Urothelium cell line (cell line): ENCODE measurements at places on chromosomes 2 and 18.

- DNase-seq = no peak
These were observed 103.6 kb upstream of the TMEM200C start for GRCh38 chr18:5998907-5999306.

DNA sequence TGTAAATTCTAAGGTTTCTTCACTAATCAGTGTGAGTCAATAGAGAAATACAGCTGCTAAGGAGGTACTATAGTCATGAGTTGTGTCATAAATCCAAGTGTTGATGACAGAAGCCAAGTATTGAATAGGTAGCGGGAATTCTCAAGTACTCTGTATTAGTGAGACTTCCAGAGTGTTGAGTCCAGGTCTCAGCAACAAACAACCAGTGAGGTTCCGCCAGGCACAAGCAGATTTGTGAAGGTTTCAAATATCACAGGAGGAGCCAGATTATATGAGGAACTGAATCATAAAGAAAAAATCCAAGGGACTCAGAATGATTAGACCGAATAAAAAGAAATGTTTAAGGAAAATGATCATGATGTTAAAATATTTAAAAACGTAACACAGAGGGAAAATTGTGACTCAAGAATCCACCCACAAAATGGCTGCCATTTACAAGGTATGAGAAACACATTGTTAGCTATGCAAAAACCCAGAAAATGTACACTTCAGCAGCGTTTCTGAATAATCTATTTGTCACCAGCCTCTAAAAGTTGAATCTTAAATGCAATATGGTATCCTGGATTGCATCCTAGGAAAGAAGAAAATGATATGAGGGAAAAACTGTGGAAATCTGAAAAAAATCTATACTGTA, 27.3 kb upstream of the EVA1A start:
- no peak for DNase-seq

GRCh38 chr2:160054984-160055725, 7.3 kb downstream of the PLA2R1 start:
- DNase-seq = no peak

- DNase-seq = no peak
These were observed 235.9 kb downstream of the TFCP2L1 start for GRCh38 chr2:121049131-121049530.

DNA sequence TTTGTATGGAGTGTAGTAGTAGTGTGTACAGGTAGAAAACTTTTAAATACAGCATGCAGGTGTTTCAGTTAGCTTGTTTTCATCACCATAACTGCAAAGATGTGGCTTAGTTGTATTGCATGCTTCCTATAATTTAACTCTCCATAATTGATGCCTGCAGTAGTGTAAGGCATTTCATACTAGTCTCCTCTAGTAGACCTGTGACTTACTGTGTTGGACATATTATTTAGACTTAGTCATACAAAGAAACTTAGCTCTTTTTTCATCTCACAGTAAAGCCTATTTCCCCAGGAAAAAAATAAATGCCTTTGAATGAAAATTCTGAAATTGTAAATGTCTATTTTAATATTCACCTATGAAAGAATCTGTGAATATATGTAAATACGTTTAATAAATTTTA, 52.8 kb upstream of the TWSG1 start:
- DNase-seq = no peak

GRCh38 chr2:170017860-170018532, 160.0 kb upstream of the MYO3B start:
- no peak for DNase-seq

DNA sequence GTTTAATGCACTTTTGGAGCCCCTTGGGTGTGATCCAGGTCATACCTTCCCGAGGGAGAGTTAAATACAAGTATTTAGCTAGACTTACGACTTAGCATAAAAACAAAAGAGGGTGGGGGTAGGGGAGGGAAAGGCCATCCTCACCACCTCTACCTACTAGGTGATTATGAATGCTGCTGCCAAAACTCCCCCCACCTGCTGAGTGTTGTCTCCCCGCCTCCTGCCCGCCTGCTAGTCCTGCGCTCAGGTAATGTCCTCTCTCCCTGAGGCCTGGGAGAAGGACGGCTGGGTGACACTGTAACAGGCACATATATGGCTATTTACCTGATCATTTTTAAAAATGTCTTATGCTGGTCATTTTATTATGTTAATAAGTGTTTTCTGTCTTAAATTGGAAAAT, 3.0 kb upstream of the NCKAP5 start:
- DNase-seq = no peak

- DNase-seq = no peak
These were observed 90.3 kb downstream of the VWA3B start for GRCh38 chr2:98177286-98177685.

- no peak for DNase-seq
These were observed 198.5 kb downstream of the UBE2E3 start for GRCh38 chr2:181178823-181179412.

DNA sequence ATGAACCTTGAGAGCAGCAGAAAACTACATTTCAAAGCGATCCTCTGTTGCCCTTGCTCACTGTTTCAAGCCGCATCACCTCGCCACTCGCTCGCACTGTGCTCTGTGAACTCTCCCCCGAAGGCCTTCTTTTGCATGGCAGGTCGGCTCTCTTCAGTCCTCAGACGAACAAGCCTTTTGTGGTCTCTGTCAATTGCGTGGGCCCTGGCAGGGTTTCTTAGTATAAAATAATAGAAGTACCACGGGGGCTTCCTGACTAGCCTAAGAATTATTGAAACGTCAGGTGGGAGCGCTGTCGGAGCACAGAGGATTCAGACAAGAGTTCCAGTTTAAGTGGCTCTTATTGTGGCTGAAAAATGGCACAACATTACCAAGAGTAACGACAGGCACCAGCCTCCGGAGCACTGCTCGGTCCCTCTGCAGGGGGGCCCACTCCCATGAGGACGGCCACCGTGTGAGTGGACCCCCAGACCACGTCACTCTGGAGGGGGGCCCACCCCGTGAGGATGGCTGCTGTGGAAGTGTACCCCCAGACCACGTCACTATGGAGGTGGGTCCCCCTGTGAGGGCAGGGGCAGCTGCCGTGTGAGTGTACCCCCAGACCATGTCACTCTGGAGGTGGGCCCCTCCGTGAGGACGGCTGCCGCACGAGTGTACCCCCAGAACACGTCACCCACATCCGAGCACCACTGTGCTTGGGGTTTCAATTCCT, 237.7 kb downstream of the HDAC4 start:
- no peak for DNase-seq

DNA sequence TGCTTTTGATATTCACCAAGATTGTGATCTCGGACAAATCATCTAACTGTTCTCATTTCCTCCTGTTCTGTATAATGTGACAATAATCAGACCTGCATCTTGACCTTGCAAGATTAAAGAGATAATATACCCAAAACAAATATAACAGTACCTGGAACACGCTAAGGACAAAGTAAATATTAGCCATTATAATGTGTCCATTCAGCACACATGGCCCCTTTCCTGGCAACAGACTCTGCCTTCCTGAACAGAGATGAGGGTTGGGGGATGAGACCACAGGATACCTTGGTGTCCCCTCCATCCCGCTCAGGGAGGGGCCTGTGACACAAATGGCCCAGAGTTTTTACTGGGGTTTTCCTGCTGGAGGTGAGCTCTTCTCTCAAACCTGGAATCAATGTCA, 143.4 kb upstream of the SERPINE2 start:
- no peak for DNase-seq

- DNase-seq = no peak
These were observed 70.9 kb upstream of the LGALSL start for GRCh38 chr2:64383016-64383591.

- DNase-seq = no peak
These were observed 1.9 kb downstream of the BMPR2 start for GRCh38 chr2:202378001-202378400.

GRCh38 chr2:3406501-3406900, 27.0 kb downstream of the TRAPPC12 start:
- no peak for DNase-seq

- DNase-seq = no peak
These were observed 110.4 kb downstream of the DTNA start for GRCh38 chr18:34820360-34821065.

DNA sequence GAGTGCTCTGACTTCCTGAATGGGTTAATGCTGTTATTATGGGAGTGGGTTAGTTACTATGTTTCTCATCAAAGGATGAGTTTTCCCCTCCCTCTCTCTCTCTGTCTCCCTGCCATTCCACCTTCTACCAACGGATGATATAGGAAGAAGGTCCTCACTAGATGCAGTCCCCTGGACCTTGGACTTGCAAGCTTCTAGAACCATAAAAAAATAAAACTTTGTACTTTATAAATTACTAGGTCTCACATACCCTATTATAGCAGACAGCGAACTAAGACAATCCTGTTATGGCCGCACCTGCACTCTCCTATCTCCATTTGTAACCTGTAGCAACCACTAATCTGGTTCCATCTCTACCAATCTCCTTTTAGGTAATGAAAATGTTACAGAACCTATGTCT, 564.9 kb downstream of the CNTNAP5 start:
- DNase-seq = no peak

GRCh38 chr2:57516698-57517340, 529.8 kb upstream of the VRK2 start:
- DNase-seq = peak; percentile 44

GRCh38 chr2:88658881-88659537, 31.7 kb upstream of the EIF2AK3 start:
- DNase-seq = peak; percentile 27
